Mammary epithelial cell (primary cell): ENCODE measurements at places on chromosomes 12 and 14. TPM values are rescaled to one million over a fixed set of nuclear protein-coding genes. Genes with fewer than 3 reads are reported as not detected.
A peak's percentile ranks its signal among the peaks of the same experiment; 100 is the strongest.

KLRK1 gene
- total RNA-seq = not detected in 2 replicates

CALCOCO1 gene
- 127 TPM for total RNA-seq

ADGRD1 gene
- total RNA-seq = not detected

RND1 gene
- 0.68 and 2.4 TPM in 2 replicates for total RNA-seq

GARIN6 gene
- total RNA-seq = not detected

FAM186B gene
- 0.29 and 0.35 TPM in 2 replicates for total RNA-seq

CELA1 gene
- total RNA-seq = not detected

MANSC4 gene
- not detected in 2 replicates for total RNA-seq

MUCL1 gene
- not detected in 2 replicates for total RNA-seq

AQP2 gene
- total RNA-seq = not detected

RALGAPA1 gene
- total RNA-seq = 39.3 TPM

DNA sequence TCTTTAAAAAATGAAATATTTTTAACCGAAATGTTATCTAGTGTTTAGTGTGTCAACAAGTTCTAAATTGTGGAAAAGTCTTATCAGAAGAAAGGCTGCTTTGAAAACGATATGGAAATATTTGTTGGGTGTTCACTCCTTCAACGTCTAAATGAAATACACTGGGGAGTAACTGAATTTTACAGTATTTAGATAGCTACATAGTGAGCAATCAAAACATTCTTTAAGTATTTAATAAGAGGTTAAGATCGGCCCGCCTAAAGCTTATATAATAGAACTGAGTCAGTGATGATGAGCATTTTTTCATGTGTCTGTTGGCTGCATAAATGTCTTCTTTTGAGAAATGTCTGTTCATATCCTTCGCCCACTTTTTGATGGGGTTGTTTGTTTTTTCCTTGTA, 228.3 kb downstream of the RAD51B start:
- DNase-seq = no peak

DNA sequence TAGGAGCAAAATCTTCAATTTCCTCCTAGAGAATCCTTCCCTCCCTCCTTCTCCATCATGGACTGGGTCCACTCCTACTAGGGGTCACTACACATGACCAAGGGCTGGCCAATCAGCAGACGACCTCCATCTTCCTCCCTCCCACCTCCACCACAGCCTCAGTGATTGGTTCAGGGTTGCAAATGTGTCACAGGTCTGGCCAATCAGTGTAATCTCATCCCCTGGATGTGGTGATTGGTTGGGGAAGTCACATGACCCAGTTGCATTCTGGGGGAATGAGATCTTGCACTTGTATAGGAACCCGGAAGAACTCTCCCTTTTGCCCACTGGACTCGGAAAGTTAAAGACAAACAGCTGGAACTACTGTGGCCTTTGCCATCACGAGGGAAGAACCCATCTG, 169.2 kb downstream of the PIWIL1 start:
- no peak for DNase-seq

DNA sequence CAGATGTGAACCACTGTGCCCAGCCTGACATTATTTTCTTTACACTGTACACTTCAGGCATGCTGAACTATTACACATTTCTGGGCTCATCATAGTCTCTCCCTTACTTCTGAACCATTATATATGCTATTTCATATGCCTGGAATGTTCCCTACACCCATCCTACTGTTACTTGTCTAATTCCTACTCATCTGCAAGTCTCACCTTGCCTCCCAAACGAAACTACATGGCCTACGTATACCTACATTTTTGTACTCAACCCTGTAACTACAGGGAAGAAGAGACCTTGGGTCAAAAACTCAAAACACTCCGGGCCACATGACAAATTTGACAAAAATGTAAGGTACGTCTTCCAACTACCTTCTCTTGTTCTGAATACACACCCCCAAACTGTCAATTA, 9.5 kb upstream of the EEA1 start:
- peak; percentile 98 for DNase-seq

- DNase-seq = no peak
Observed at GRCh38 chr12:49367381-49368239, at the start of gene SPATS2. Gene SPATS2, plus strand, starts transcription at chr12:49367462. Its CDS starts 93,551 bp downstream, at chr12:49461013.

GRCh38 chr14:68328509-68328908, 464.4 kb downstream of the ZFP36L1 start:
- DNase-seq = no peak

- no peak for DNase-seq
Observed at GRCh38 chr14:63276016-63276415, 42.7 kb downstream of the GPHB5 start.

GRCh38 chr12:80625051-80625450, 82.4 kb upstream of the MYF6 start:
- no peak for DNase-seq

DNA sequence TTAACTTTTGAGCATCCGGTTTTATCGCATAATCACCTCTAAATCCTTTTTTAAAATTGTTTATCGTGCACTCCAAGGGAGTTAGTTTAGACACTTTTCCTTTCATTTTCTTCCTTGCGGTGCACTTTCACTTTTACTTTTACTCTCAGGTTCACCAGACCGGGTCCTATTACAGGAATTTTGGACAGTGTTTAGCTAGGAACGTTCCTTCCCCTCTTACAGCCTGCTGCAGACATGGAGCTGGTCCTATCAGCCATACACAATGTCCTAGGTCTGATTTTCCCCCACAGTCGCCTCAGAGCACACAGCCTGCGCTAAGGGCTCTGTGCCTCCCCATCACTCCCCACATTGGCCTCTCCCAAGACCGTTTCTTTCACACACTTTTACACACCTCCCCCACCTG, 103.9 kb downstream of the ALG10 start:
- DNase-seq = no peak

GRCh38 chr14:79596551-79596950, 614.8 kb downstream of the DIO2 start:
- no peak for DNase-seq

- no peak for DNase-seq
Observed at GRCh38 chr12:51334764-51335163, 10.8 kb upstream of the BIN2 start.

GRCh38 chr12:51217133-51217967, 512 bp downstream of the POU6F1 start:
- DNase-seq = no peak

GRCh38 chr14:22397221-22397737, 191.7 kb downstream of the DAD1 start:
- DNase-seq = no peak

GRCh38 chr12:93608313-93608712, 35.8 kb downstream of the SOCS2 start:
- DNase-seq = no peak

- no peak for DNase-seq
Observed at GRCh38 chr12:31218203-31219025, 107.5 kb downstream of the SINHCAF start.

- no peak for DNase-seq
Observed at GRCh38 chr14:105334383-105335230, 20.1 kb downstream of the PACS2 start.

- DNase-seq = no peak
Observed at GRCh38 chr12:117774941-117775775, 193.6 kb downstream of the KSR2 start.

DNA sequence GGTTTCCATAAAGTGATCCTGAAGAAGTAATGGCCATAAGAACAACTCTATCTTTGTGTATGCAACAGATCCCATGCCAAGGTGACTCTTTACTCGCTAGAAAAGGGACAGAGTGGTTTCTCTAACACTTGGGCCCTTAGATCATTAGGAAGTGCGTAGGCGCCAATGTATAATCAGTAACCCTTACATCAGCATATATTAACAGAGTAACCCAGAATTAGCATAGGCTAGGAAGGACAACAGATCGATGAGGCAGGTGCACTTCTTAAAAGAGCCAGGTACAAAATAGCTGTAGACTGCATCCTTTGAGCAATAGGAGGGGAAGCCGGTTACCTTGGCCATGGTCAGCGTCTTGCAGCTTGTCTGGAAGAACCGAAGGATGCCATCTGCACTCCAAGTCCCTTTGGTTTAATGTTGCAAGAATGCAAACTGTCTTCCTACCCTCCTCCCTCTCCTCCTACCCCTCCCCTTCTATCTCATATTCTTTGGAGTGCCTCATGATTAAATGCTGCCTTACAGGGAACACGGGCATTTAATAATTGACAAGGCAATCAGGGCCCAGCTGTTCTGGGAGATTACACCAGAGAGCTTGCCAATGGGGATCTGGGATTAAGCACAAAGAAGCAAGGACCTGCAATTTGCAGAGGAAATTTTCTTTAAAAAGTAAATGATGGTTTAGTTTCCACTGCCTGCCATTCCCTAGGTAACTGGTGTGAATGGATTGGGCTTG, 8.0 kb downstream of the GSG1 start:
- DNase-seq = no peak

DNA sequence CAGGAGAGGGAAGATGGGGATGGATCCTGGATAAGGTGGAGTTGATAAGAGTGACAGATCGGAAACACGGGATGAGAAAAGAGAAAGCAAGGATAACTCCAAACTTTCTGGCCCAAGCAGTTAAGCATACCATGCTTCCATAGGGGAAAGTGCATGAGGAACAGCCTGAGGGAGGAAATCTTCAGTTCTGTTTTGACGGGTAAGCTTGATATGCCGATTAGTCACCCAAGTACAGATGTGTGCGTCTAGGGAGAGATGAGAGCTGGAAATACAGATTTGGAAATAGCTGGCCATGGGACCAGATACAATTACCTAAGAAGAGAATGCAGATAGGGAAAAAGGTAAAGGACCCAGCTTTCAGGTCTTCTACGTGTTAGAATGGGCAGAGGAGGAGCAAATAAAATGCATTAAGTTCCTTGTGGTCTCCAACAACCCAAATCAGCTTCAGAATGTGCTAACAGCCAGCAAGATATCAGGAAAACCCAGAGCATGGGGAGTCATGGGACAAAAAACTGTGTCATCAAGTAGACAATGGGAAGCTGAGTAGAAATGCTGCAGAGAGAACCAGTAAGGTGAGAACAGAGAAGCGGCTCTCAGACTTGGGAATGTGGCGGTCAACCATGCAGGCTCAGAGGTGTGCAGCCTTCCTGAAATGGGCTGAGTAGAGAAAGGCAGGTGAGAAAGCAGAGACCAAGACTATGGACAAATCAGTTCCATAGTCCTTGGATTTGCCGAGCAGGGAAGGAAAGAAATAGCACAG, 56.3 kb downstream of the PPP1R36 start:
- peak; percentile 31 for DNase-seq

DNA sequence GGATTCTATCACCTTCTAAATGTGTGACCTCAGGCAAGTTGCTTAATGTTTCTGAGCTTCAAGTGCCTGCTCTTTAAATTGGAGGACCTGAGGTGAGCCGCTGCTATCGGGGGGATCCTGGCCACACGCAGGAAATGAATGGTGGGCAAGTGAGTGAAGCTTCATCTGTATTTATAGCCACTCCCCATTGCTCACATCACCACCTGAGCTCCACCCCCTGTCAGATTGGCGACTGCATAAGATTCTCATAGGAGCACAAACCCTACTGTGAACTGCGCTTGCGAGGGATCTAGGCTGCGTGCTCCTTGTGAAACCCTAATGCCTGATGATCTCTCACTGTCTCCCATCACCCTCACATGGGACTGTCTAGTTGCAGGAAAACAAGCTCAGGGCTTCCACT, 158.6 kb upstream of the CCND2 start:
- no peak for DNase-seq

DNA sequence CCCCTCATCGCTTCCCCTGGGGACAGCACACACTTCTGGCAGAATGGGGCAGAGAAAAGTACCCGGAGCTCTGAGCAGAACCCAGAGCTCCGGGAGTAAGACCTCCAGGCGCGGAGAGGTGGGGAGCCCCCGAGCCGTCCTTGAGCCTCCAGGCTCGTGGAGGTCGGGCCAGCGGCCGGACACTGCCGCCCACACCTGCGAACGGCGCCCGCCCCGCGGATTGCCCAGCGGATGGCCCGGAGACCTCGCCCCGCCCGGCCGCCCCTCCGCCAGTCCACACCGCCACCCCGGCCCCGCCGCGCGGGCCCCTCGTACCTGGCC, 344 bp downstream of the SPTLC2 start:
- DNase-seq = no peak

DNA sequence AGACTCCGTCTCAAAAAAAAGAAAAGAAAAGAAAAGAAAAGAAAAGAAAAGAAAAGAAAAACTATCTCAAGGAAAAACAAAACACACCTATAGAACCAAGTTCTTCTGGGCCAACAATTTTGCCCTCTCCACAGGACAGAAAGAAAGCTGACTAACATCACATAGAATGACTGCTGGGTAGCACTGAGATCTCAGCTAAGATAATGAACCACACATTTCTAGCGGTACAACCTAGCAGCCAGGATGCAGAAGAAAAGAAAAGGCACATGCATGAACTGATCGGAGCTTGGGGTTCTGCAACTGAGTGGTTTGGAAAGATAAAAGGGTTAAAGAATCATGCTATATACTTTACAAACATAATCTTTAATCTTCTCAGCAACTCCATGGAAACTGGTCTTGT, 19.5 kb downstream of the TMED10 start:
- peak; percentile 21 for DNase-seq

DNA sequence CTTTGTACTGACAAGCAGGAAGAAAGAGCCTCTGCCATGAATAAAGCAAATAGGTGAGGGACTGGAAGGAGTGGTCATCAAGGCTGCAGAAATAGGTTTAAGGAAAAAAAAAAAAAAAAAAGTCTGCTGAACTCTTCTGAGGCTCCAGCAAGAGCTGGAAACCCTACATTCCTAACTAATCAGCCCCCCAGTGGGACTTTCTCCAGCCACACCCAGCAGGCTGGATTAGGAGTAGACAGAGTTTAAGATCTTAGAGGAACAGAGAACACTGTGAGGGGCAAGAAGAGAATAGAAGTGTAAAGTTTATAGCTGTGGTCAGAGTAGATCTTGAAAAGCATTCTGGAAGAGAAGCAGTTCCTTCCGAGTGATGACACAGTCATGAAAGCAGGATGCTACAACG, 66.4 kb downstream of the ATXN2 start:
- no peak for DNase-seq

DNA sequence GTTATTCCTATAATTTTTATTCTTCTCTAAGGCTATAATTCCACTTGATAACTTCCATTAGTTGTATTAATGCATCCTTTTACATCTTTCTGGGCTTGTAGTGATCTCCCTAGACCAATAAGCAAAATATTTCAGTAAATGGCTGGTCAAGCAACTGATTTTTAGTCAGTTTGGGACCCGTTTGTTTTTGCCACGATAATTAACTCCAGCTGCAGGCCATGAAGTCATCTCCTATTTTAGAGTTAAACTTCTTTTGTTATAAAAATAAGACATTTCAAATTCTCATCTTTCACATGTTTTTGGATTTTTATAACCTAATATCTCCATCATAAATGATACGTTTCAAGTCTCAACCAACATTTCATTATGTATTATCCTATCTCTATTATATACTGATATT, 49.4 kb downstream of the MAGOHB start:
- DNase-seq = no peak
